NCI-H1048 (cell line): ENCODE measurements at places on chromosomes 5 and 9.

- no peak for DNase-seq
Observed at GRCh38 chr5:179762079-179762780, 29.6 kb downstream of the MAML1 start.

DNA sequence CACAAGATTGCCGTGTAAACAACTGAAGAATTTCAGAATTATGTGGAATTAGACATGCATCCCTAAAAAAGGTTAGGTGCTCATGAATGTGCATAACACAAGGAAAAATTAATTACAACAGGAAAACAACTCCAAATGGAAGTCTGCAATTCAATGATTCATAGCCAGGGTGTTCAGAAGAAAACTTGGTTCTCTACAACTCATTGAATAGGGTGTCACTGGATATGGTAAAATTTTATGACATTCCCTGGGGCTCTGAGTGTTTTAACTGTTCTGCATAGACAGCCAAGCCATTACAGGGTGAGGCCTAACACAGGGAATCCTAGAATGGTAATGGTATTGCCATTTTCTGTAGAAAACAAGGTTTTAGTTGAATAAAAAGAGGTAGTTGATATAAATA lies 24.4 kb upstream of the ZSWIM6 start:
- DNase-seq, result no peak

- DNase-seq, result no peak
Observed at GRCh38 chr9:27194401-27195091, 85.5 kb downstream of the TEK start.

- no peak for DNase-seq
Observed at GRCh38 chr9:11618241-11618805, 1005.5 kb upstream of the PTPRD start.

DNA sequence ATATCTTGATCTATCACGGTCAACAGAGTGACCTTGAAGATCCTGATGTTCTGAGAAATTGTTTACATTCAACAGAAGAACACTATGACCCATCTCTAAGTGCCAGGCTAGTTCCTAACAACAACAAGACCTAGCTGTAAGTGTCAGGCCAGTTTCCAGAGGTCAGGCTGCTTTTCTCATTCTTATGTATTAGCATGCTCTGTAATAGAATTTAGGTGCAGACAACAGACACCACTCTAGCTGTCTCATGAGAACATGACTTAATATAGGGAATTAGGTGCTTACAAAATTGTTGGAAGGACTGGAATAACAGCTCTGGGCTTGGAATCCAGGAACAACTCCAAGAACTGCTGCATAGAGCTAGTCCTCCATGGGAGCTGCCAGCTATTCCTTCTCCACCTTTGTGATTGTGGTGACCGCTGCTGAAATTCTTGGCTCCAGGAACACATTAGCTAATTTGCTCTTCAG lies 138.7 kb downstream of the SNX18 start:
- DNase-seq, result no peak

DNA sequence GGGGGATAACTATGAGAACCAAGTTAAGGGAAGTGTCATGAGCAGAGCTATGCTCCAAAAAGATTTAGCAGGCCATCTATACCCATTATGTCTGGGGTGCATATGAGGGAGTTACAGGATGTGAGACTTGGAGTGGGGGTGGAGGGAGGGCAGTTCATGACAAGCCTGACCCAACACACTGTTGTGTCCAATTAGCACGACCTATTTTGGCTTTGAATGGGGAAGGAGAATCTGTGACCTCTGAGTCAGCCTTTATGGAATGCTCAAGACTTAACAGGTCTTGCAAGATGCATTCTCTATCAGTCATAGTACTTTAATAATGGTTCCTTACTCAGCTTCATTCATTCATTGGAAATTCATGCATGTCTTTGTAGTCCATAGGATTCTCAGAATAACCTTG lies 71.7 kb downstream of the GRIA1 start:
- no peak for DNase-seq

- no peak for DNase-seq
Observed at GRCh38 chr9:15423231-15423985, 732 bp downstream of the SNAPC3 start.

DNA sequence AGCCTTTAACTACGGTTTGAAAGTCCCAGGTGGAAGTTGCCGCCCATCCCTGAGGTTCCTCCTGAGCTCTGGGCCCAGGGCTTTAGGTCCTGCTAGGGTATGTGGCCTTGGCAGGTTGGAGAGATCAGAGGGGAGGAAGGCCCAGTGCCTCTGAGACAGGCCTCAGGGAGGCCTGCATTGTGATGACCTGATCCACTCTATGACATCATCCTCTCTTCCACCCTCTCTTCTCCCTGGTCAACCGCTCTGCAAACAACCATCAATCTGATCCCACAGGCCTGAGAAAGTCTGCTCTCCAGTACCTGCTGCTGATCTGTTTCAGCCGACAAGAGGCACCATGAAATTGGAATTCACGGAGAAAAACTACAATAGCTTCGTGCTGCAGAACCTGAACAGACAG lies at the start of gene CCIN:
CCIN (plus strand) TSS at position 223 of the 400 bp plus-strand sequence; CDS start at position 338, 115 bp downstream.
- DNase-seq, result no peak

DNA sequence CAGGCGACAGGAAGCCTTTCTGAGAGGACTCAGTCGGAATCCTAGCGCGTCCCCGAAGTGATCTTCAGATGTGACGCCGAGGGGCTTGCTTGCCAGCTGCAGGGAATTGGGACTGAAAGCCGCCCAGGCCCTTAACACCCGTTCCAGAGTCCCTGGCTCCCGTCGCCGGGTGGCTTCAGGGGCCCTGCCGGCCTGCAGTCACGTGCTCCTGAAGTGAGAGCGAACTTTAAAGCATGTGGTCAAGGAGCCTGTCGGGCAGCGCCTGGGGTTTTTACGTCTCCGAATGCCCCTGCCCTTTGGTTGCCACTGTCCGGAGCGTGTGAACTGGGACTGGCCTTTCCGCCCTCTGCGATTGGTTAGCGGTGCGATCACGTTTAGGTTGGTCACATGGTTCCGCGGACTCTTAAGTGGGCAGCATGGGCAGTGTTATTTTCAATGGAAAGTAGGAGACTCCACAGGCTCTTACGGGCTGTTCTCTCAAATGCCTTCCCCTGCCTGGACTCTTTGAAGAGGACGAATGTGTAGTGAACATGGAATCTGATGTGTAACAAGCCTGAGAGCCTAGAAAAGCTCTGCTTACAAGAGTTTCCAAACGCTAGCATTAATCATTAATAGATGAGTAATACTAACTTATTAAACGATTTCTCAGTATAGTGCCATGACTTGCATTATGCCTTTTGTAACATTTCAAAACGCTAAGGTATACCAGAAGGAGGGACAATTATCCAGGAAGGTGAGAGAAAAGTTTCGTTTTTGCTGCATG lies 1.9 kb downstream of the VLDLR start:
- DNase-seq, result no peak

DNA sequence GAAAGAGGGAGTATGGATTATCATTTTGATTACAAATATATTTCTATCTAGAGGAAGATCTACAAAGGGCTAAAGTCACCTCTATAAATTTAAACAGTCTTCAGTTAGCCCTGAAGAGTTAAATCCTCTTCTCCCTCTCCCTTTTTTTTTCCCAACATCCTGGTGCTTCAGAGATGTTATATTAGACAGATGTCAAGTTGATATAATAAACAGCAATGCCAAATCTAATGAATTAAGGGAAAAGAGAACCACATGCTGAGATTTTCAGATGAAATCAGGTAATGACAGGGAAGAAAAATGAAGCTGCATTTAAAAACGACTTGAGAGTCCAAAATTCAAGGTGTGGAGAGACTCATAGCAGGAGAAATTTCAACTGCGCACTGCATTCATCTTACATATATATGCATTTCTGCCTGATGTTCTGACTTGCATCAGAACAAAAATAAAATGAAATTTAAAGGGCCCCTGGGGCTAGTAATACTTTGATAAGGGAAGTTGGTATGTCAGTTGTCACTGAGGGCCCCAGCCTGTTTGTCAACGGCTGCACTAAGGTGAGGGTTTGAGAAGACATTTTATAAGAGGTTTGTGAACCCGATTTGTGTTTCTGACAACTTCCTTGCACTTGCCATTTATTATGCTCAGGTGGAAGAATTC lies 338.9 kb upstream of the PANK3 start:
- DNase-seq, result no peak

- DNase-seq, result no peak
Observed at GRCh38 chr9:95907794-95908193, 32.3 kb downstream of the ERCC6L2 start.

DNA sequence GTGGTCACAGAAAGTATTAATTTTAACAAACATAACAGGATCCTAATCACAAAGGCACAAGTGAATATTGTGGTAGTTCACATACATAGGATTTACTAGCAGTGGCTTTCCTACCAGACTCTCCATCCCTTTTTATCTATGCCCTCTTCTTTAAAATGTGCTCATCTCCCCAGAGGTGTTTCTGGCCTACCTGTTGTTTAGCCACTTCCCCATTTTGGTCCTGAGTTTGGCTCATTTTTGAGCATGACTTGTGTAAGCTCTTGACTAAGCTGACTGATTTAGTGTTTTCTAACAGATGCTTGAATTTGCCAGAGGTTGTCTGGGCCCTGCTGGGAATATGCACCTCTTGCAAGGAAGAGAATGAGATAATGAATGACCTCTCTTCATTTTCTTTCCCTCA lies 517.7 kb upstream of the CLINT1 start:
- no peak for DNase-seq

DNA sequence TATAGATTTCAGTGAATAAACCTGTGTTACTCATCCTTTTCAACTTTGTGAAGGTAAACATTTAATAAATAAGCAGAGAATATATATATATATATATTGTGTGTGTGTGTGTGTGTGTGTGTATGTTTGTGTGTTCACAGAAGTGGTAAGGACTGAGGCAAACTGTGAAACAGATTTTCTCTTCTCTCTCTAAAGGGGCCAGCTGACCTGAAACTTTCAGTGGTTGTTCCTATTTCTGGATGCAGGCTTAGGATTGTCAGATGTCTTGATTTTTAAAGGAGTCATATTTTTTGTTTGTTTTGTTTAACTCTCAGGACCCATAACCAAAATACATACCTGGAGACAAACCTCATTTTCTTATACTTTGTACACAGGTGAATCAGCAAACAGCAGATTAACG lies 714.9 kb upstream of the MEF2C start:
- no peak for DNase-seq

GRCh38 chr9:136342181-136343120 lies 15.1 kb downstream of the GPSM1 start:
- DNase-seq, result peak; percentile 52

DNA sequence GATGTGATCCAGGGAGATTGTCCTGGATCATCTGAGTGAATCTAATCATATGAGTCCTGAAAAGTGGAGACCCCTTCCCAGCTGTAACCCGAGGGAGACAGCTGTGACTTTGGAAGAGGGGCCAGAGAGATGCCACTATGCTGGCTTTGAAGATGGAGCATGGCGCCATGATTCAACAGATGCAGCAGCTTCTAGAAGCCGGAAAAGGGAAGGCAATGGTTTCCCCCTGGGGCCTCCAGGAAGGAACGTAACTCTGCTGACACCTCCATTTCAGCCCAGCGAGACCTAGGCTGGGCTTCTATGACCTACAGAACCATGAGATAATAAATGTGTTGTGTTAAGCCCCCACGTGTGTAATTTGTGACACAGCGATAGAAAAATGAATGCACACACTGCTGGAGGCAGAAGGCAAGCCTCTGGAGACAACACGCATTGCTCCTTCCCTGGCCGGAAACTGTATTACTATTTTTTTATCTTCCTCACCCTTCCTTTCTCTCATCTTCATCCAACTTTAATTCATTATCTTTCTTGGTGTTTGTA lies 16.6 kb upstream of the SARDH start:
- no peak for DNase-seq

GRCh38 chr9:133115604-133116345 lies 5.3 kb downstream of the RALGDS start:
- no peak for DNase-seq

GRCh38 chr5:179534431-179534830 lies 15.9 kb upstream of the RUFY1 start:
- DNase-seq, result no peak

DNA sequence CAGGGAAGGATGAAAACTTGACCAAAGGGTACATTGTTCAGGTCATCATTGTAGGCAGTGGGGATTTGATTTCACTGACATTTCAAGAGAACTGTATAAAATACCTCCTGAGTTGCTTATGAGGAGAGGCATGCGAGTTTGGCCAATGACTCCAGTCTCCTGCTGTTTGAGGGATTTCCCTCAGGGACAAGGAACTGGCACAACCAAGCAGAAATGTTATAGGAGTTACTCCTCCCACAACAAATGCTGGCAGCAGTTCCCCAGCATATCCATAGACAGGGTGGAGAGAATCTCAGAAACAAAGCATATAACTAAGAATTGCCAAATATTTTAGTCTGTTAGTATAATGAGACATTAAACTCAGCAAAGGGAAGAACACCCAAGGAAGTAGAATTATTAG lies 47.2 kb upstream of the FBXL7 start:
- no peak for DNase-seq

- DNase-seq, result no peak
Observed at GRCh38 chr5:143826951-143827444, 15.0 kb downstream of the HMHB1 start.

- DNase-seq, result no peak
Observed at GRCh38 chr9:11192993-11193392, 580.2 kb upstream of the PTPRD start.

DNA sequence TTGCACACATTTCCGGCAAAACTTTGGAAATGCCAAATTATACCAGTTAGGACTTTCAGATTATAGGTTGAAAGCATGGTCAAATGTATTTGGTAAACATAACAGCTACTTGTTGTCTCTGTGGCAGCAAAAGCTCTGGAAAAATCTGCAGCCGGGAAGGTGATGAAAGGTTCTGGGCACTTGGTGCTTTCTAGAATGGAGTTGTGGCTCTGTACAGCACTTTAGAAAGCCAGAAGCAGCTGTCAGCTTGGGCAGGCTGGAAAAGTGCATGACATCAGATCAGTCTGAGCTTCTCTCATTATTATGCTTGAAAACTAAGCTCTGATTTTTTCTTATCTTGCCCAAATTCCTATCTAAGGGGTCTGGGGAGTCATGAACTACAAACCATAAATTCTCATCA lies 118.6 kb upstream of the MAST4 start:
- DNase-seq, result no peak

GRCh38 chr5:158761161-158761560 lies 338.6 kb downstream of the EBF1 start:
- no peak for DNase-seq

- DNase-seq, result no peak
Observed at GRCh38 chr5:124343451-124343867, 403.0 kb downstream of the ZNF608 start.

- no peak for DNase-seq
Observed at GRCh38 chr5:136208916-136209315, 16.0 kb upstream of the SMIM32 start.

DNA sequence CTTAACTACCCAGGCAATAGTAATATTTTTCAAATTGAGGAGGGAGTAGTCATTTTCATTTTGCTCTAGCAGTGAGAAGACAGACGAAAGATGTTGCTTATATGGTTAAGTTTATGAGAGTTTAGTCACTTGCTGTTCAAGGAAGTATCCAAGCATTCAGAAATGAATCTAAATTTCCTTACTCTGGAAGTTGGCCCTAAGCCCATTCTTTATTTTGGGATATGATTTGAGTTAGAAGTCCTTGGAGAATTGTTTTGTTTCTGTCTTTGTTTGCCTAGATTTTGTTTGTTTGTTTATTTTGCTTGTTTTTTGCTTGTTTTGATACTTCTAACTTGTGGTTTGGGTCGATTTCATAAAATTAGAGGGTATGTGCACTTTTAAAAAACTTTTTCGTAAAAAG lies 146.4 kb upstream of the FGF10 start:
- DNase-seq, result no peak
